M059J (cell line): ENCODE measurements at places on chromosomes 12 and 14.

GRCh38 chr14:61196792-61197191, 84.3 kb downstream of the TMEM30B start:
- no peak for DNase-seq

DNA sequence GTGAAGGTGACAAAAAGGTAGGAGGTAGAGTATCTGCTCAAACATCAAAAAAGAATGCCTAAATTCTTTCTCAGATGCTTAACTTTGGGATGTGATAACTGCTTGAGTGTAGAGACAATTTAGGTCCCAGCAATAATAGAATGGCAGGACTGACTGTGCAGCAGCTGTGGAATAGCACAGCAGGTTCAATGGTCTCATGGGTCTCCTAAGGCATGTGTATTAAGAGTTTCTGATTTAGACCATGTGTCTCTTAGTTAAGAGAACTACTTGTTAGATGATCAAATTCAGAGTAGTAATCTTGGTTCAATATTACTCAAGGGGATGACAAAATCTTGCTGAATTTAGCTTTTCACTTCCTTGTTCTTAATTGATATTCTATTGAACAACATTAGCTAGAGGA, 72.0 kb downstream of the ALX1 start:
- no peak for DNase-seq

DNA sequence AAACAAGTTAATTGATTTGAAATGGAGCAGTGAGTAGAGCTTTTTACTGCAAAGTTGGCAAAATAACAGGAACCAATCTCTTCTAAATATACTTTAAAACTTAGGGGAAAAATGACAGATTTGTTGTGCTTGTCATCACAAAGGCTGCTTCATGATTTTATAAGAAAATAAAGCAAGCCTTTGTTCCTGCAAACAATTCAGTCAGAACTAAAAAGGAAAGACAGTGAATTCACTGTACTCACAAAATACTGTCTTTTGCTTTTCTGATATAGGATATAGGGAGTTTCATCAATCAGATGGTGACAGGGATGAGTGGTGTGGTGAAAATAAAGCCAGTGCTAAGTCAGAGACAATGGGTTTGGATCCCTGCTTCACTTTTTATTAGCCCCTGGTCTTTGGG, 126.0 kb downstream of the HELB start:
- DNase-seq = no peak

DNA sequence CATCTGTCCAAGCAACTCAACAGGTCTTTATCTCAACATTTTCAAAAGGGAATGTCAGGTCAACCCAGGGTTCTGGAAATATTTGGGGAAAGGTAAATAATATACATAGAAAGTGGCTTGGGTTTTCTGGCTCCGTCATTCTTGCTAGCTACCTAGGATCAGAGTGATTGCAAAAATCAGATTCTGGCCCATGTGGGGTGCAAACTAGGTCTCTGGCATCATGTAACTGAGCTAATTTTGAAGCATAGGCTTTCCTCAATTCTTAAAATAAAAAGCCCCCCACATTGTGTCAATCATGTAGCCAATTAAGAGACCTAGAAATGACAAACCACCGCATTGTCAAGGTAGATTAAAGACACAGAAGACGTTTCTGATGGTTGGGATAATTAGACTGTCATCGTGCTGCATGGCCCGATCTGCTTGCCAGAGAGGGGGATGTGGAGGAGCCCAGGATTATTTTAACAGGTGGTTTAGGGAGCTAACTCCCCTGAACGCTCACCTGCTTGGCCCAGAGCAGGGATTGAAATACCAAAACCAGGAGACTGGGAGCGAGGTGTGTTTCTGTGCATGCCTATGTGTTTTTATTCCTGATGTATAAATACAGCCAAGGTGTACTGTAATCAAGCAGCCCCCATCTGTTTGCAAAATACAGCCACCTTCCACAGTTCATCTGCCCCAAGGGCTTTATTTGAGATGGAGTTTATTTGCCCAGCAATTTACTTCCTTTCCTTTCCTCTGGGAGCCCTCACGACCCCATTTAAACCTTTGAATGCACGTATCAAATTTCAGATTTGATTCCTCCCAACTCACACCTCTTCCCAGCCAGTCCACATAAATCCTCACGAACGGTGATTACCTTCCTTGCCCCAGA, 189.5 kb downstream of the TTC8 start:
- DNase-seq = no peak

DNA sequence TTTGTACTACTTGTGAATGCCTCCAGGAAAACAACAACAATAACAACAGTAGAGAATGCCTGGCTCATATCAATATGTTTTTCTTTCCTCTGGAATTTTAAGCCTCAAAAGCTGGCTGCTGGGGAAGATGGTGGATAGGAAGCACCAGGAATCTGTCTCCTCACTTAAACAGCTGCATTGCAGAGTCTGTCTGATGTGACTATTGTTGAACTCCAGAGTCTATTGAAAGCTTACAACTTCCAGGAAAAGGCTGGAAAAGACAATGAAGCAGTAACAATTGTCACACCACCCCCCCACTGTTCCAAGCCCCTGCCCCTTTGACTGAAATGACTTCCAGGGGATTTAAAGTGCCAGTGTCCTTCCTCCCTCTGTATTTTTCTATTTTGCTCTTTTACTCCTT, 309.7 kb downstream of the BMP4 start:
- DNase-seq = no peak
